ENCODE measurements at places on chromosomes 11 and 22.

DNA sequence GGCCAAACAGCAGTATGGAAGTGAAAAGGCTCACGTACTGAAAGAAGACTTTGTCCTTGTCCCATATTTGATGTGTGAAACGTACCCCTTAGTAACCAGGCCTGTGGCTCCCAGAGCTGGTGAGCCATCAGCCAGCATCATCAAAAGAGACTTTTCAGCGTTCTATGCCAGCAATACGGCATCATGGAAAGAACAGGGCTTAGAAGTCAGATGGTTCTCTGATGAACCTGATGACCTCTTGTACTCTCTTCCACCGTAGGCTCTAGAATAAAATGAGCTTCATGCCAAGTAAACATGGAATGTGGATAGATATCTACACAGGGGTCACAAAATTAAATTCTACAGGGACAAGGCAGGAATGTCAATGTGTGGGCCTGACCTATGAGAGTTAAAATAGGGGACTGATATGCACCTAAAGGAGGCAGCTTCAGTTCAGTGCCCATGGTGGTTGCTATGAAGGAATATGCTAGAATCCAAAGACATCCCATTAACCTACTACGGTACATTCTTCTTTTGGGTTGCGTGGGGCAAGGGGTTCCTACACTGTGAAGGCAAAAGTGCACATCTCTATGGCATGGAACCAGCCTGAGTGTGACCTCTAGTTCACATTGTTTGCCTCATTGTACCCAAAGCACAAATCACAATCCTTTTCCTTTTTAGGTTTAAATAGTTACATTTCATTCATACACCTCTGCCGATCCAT, 130.6 kb downstream of the ETS1 start:
- DNase-seq: no peak

- no peak for DNase-seq
These were observed 63.2 kb downstream of the GRIA4 start for GRCh38 chr11:105673089-105673488.

GRCh38 chr11:118699506-118700220, 20.2 kb upstream of the TREH start:
- DNase-seq: no peak

DNA sequence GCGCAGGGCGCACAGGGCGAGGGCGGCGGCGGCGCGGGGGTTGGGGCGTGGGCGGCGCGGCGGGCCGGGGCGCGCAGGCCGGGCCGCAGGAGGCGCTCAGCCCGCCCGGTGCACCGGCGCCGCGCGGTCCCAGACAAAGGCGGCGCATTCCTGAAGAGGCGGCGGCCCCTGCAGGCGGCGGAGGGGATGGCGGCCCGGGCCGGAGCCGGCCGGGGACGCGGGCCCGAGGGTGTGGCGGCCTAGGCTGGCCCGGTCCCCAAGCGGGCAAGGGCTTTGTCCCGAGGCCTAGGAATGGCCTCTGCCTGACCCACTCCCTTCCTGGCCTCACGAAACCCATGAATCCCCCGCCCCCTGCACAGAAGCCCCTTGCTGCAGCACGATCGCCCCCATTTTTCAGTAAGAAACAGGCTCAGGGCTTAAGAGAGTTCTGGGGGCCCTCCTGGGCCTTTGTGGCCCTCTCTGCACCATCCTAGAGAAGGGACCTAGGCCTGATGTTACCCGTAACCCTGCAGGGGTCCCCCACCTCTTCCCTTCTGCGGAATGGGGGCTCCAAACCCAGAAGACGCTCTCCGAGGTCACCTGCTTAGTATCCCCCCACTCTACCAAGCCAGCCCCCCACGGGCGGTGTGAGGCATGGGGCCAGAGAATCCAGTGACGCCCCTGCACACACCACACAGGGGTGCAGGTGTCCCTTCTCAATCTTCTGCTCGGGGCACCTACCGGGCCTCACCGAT, at the start of gene RTN4R:
Gene RTN4R (minus strand): TSS at position 40 of the 734 bp plus-strand sequence. CDS start 226 bp downstream, outside the sequence.
- DNase-seq: no peak

DNA sequence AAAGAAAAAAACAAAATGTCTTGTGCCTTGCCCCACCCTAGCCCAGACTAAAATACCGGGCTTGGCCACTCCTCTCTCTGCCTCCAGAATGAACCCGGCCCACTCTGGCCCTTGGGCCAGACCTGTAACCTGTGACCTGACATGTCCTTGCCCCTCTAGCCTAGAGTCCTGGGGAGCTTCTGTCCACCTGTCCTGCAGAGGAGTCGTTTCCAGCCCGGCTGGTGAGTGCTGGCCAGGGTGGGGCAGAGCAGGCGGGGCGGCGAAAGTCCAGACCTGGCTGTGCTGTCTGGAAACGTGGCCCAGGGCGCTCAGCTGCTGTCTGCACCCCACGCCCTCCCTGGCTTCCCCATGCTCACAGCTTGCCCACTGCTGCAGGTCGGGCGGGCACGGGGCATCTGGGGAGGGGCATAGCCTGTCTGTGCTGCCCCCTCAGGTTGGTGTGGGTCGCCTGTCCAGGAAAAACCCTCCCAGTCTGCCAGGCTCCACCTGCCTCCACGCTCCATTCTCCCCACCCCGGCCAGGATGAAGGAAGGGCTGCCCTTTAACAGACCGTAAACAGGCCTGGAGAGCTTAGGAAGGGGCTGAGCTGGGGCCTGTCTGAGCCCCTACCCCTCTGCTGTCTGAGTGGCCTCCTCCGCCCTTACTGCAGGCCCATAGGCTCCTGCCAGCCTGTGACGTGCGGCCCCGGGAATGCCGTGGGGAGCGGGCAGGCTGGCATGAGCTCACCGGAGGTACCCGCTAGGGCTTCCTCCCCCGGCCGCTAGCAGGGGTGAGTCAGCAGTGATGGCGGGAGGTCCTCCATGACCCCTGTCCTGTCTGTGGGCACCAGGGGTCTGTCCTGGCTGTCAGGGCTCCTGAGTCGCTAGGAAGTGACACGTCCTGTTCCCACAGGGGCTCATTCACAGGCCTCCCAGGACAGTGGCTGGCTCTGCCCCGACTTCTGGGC, 1.9 kb downstream of the CD151 start:
- DNase-seq: peak; percentile 36

GRCh38 chr11:41246399-41246745, 213.1 kb downstream of the LRRC4C start:
- no peak for DNase-seq

GRCh38 chr11:99822846-99823565, 802.3 kb downstream of the CNTN5 start:
- no peak for DNase-seq

GRCh38 chr11:133819114-133819513, 26.2 kb downstream of the SPATA19 start:
- DNase-seq: no peak

DNA sequence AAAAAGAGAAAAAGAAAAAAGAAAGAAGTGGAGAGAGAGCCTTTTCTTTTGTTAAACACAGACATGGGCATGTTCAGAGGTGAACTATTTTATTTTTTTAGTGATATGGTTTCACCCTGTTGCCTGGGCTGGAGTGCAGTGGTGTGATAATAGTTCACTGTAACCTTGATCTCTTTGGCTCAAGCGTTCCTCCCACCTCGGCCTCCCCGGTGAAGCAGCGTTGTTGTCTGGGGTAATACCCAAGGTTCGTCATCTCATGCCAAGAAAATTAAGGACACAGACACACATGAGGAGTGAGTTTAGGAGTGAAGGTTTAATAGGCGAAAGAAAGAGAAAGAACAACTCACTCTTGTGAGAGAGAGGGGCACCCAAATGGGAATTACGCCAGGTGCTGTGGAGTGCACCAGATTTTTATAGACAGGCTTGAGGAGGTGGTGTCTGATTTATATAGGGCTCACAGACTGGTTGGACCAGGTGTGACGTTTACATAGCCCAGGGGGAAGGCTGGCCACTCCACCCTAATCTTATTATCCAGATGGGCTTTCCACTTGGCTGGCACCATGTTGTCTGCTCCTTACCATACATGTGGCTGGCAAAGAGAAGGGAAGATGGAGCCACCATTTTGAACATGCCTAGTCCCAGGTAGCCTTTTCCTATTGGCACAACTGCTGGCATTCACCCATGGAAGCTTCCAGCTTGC, 42.3 kb downstream of the GRAMD1B start:
- DNase-seq: no peak

GRCh38 chr11:114880442-114880841, 202.1 kb downstream of the NXPE2 start:
- no peak for DNase-seq

- no peak for DNase-seq
These were observed 440.8 kb upstream of the LUZP2 start for GRCh38 chr11:24056051-24056450.

- no peak for DNase-seq
These were observed 80.5 kb downstream of the PGR start for GRCh38 chr11:101049123-101049522.

DNA sequence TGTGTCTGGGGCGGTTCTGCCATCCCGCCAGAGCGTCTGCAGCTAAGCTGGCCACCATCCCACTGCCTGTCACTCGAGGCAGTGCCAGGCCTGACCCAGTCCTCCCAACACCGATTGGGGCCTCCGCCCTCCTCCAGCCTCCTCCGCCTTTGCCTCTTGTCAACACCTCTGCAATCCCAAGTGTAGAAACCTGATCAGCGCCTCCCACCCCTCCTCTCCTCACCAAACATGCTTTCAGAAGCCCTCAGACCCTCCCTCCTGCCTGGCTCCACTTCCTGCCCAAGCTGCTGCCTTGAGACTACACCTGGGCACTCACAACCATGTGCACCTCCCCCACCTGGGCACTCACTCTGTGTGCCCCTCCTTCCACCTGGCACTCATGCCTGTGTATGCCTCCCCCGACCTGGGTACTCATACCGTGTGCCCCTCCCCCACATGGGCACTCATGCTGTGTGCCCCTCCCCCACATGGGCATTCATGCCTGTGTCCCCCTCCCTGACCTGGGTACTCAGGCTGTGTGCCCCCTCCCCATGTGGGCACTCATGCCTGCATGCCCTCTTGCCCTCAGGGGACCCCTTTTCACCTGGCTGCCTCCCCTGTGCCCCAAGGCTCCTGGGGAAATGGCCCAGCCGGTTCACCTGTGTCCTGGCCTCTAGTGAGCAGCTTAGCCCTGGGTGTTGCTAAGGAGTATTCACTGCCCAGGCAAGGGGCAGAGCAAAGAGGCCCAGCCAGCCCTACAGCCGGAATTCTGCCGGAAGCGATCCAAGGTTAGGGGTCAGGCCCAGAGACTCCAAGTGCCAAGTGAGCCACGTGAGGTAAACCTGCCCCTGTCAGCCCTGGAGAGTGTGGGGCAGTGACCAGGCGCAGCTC, 5.5 kb upstream of the IFITM10 start:
- no peak for DNase-seq

GRCh38 chr11:86460461-86461385, 86.0 kb downstream of the CCDC81 start:
- no peak for DNase-seq

Measured in dorsolateral prefrontal cortex (tissue), 122 donors.